ENCODE measurements at places on chromosomes 6 and 20.

DNA sequence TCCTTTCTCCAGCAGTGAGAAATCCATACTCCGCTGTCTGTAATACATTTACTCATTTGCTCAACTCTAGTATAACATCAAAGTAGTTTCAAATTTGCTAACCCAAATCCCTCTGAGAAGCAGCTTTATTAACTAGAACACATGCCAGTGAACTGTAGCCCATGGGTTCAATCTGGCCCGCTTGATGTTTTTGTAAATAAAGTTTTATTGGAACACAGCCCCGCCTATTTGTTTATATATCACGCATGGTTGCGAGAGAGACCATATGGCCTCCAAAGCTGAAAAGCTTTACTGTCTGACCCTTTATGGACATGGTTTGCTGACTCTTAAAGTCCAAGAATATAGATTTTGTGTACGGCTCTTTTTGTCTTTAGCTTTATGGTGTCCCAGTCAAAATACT lies 32.2 kb downstream of the CDYL start:
- DNase-seq: no peak

- no peak for DNase-seq
Measured at GRCh38 chr20:346033-346639, 775 bp upstream of the NRSN2 start.

DNA sequence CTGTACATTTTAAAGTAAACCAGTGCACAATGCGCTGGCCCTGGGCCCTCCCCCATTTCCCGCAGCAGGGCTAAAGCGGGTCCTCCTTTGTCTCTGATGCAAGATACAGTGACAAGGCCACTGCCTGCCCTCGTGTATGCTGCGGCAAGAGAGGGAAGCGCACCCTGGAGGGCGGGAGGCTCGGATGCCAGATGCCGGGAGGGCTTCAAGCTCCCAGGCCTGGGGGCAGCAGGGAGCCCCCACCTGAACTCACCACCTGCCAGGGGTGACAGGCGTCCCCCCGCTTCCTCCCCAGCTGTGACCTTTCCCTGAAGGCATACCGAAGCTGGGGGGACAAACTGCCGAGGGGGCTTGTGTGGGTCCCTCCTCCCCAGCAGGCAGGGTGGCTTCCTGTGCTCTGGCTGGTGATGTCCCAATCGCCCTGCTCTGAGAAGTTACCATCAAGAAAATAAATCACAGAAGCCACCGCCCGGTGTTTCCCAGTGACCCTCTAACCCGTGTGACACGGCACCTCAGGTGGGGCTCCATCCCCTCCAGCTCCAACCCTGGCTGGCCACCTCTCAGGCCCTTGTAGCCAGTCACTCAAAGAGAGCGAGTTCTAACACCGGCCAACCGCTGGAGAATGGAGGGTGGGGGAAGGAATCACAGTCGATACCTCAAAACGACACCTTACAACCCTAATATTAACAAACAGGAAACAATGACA lies 203.3 kb downstream of the PREX1 start:
- DNase-seq: no peak

- DNase-seq: peak; percentile 10
Measured at GRCh38 chr6:626236-626635, 30.7 kb downstream of the HUS1B start.

GRCh38 chr6:35273822-35274559 lies 14.5 kb downstream of the ZNF76 start:
- no peak for DNase-seq

DNA sequence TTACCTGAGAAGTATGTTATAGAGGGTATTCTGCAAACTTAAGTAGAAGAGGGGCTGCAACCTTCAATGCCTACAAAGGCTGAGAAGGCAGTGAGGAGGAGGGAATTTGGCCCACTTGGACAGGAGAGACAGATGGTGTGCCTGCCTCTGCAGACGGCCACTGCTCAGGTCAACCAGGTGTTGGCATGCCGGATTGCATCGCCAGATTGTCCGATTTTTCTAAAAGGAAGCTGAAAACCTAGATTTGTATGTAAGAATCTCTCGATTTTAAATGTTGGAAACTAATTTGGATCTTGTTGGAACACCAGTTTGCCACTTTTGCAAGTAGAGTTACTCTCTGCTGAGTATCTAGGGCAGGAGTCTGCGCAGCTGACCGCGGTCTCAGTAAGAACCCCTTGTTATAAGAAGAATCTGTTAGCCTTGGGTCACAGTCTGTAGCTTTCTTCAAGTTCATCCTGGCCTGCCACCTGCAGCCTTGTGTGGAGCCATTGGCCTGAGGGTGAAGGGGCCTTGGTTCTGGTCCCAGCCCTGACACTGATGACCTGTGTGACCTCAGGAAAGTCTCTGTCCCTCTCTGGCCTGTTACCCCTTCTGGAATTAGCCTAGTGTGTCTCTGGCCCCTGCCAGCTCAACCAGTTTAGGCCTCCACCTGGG lies 54.4 kb downstream of the TGM2 start:
- no peak for DNase-seq

- no peak for DNase-seq
Measured at GRCh38 chr20:47400685-47401084, 44.2 kb upstream of the ZMYND8 start.

GRCh38 chr6:47362857-47363461 lies 53.3 kb upstream of the TNFRSF21 start:
- no peak for DNase-seq

DNA sequence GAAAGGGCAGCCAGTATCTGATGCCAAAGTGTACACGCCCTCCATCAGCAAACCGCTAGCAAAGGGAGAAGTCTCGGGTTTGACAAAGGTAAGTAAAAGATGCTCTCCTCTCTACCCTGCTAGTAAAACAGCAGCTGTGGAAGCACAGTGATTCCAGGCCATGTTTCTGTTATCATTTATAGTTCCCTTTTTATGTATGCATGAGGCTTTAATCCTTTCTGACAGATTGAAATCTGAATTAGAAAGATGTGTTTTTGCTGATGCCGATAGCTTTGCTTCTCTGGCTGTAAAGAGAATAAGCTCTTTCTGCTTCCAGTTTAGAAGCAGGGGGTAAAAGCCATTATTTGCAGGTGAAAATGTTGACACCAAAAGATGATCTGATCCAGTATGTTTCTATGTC lies 392.4 kb upstream of the SOX4 start:
- DNase-seq: no peak

GRCh38 chr20:34260208-34260942 lies 19.2 kb downstream of the ASIP start:
- DNase-seq: no peak

GRCh38 chr6:22668307-22668706 lies 98.9 kb downstream of the HDGFL1 start:
- DNase-seq: no peak

All from right renal pelvis (tissue), 4 donors.